NCI-H2107 (cell line): ENCODE measurements at places on chromosomes 11 and 22.

DNA sequence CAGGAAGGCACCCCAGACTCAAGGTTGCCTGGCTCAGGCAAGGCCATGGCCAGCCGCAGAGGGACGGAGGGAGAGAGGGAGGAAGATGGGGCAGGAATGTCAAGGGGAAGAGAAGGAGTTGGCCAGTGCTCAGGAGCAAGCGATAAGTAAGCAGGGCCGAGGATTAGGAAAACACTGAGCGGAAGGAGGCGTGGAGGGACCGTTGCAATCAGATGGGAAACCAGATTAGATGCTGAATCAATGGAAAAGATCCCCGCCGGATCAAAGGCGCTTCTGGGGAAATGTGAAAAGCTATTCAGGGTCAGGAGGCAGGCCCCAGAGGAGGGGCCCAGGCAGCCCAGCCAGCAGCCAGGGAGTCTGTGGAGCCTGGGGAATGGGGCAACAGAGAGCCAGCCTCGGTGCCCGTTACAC lies 26.6 kb upstream of the MYEOV start:
- no peak for DNase-seq

DNA sequence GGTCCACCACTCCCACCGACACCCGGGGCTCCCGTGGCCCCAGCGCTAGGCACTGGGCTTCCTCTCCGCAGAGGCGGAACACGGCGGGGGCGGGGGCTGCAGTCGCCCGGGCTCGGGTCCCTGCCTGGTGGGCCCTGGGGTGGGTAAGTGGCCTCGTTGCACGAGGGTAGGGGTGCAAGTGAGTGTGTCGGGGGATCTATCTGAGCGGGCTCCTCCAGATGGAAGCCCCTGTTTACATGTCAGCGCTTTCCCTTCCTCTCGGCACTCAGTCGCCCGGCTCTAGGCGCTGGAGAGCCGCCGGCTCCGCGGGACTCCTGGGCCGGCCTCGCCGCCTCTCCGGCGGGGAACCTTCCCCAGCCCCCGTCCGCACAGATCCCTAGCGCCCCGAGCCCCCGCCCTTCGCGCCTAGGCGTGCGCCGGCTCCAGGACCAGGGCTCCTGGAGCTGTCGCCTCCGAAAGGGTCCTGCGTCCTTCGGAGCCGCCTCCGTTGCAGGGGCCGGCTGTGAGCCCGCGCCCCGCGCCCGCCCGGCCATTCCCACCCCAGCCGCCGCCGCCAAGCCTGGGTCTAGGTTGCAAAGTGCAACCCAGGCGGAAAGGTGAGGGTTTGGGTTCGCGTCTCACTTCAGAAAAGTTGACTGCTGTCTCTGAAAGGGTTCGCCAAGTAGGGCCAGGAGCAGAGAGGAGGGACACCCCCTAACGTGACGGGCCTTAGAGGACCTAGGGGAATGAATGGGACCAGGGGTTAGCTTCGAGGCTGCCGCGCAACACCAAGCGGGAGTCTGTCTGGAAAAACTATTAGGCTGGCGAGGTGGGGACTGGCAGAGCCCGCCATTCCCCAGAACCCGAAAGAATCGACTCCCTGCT lies 978 bp downstream of the FLI1 start:
- no peak for DNase-seq

GRCh38 chr11:7632211-7632610 lies 41.1 kb downstream of the CYB5R2 start:
- no peak for DNase-seq

DNA sequence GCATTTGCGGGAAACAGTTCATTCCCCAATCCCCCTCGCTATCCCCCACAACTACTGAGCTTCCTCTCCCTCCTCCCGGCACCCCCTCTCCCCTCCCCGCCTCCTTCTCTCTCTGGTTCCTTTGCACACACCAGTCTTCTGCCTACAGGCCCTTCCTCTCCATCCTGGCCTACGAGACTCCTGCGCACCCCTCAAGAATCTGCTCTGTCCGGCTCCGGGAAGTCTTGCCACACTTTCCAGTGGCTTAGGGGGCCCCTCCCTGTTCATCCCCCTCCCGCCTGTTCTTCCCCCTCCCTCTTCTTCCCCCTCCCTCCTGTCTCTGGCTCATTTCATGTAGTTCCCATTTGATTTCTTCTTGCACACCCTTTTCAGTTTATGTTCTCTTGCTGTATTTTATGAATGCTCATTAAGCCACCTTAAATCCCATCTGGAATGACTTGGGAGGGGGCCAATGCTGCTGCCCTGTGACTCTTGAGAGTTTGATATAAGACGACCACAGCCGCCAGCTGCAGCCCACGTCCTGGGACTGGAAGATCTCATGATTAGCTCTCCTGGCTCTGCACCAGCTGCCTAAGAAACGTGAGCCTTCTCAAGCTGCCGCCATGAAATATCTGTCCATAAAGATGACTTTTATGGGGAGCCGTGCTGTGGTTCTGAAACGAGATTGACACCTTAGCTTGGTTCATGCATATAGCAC lies 50.9 kb downstream of the RPS6KA4 start:
- DNase-seq, result no peak

- no peak for DNase-seq
Measured at GRCh38 chr22:37609240-37610152, 862 bp downstream of the GGA1 start.

DNA sequence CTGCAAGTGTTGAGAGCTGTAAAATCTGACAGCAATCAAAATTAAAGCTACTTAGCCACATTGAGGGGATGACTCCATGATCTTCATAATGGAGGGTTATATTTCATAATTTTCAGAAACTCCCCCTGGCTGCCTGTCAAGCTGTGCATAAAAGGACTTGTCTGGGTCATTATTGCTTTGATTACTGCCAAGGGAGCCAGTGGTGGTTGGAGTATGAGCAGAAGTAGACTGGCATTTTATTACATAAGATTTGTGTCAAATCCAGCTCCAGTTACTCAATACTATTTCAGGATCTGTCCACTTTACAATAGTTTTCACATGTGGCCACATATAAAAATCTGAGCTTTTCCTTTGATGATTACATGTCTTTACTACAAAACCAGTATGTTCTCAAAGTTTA lies 108.9 kb upstream of the SLC5A12 start:
- DNase-seq, result no peak

- no peak for DNase-seq
Measured at GRCh38 chr11:26014456-26015115, 317.3 kb upstream of the ANO3 start.

DNA sequence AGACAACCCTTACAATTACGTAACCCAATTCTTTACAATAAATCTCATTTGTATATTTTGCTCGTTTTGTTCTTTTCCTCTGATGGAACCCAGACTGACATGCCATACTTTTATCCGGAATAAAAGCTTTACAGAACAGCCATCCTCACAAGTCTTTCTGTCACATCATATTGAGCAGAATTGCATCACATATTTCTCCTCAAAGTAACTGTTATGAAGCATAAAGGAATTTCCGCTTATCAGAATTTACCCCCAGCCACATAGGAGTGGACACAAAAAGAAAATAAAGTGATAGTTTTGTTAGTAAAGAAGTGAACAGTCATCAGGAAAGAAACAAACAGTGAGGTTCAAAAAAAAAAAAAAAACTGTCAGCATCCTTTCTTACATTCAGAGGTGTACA lies 539.5 kb upstream of the LUZP2 start:
- no peak for DNase-seq

DNA sequence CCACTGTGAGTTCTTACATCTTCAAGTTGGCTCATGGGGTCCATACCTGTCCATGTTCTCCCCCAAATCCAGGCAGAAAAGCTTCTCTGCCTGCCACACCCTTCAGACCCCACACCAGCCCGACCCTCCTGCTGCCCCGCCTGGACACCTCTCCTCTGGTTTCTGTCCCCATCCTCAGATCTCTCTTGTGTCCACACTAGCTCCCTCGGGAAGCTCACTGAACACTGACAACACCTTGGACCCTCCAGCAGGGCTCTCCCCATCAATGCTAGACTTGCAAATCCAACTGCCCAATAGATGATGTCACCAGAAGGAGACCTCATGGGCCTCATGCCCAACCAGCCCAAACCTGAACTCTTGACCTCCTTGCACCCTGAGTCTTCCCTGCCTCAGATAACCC lies 2.9 kb downstream of the SCARF2 start:
- DNase-seq, result no peak

DNA sequence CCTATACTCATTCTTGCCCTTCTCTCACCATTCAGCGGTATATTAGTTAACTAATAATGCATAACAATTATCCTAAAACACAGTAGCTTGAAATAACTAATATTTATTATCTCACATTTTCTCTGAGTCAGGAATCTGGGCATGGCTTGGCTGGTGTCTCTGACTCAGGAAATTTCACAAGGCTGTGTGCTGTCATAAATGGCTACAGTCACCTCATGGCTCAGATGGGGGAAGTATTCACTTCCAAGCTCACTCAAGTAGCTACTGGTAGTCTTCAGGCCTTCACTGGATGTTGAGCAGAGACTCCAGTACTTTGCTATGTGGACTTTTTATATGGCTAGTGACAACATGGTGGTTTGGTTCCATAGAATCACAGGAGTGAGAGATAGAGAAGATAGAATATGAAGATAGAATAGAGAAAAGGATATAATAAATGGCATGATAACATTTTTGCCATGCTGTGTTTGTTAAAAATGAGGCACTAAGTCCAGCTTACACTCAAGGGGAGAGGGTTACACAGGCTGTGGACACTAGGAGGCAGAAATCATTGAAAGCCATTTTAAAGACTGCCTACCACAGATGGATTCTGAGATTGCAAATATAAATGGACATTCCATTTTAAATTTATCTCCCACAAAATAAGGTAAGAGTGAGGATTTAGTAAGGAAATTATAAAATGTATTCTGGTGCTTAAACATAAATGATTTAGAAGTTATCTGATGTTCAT lies 997.8 kb upstream of the CHORDC1 start:
- DNase-seq, result no peak

DNA sequence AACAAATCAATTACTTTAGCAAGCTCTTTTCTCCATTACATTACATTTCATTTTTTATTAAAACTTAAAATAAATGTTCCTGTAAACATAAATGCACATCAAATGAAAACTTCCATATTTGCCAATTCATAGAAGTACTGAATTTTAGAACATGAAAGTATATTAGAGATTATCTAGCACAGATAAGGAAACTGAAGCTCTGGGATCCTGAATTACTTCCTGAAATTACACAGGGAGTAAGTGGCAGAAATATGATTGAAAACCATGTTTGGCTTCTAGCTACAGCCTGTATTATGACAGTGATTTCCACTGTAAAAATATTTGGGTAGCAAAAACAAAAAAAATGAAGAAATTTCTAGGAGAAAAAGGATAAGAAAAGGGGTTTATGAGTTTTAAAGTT lies 387.3 kb downstream of the NELL1 start:
- no peak for DNase-seq

- no peak for DNase-seq
Measured at GRCh38 chr22:49514211-49514610, 313.5 kb downstream of the BRD1 start.

GRCh38 chr22:23458663-23459541 lies 121.2 kb downstream of the IGLL1 start:
- DNase-seq, result no peak

DNA sequence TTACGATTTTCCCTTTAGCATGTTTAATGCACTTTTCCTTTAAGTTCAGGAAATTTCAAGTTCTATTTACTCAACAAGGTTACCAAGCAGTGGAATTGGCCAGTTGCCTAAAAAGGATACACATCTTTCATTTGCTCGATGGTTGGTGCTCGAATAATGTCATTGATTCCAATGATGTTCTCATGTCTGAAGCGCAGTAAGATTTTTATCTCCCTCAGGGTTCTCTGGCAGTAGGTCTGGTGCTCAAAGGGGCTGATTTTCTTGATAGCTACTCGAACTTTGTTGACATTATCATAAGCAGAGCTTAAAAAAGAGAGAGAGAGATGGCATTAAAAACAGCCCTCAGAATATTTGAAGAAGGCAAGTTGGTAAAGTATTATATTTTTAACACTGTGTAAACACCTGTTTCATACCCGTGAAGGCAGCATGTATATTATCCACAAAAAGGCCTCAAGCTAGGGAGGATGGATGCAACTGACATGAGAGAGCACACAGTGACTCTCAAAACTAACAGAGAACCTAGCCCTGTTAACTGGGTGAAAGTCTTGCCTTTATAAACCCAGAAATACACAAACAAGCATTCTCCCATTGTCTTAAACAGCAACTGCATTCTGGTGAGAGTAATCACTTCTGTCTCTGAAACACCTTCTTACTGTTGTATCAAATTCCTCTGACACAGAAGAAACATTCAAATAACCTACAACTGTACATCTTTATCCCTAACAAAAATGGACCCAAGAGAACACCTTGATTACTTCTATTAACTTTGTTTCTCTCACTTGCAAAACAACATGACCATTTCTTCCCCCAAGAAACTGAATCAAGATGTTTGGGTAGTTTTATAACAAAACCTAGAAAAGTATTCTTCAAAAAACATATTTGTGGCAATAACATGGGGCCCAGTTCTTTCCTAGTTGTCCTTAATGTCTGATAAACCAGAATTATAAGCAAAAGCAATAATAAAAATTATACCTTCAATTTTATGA lies 59.6 kb downstream of the MAPK1 start:
- no peak for DNase-seq

DNA sequence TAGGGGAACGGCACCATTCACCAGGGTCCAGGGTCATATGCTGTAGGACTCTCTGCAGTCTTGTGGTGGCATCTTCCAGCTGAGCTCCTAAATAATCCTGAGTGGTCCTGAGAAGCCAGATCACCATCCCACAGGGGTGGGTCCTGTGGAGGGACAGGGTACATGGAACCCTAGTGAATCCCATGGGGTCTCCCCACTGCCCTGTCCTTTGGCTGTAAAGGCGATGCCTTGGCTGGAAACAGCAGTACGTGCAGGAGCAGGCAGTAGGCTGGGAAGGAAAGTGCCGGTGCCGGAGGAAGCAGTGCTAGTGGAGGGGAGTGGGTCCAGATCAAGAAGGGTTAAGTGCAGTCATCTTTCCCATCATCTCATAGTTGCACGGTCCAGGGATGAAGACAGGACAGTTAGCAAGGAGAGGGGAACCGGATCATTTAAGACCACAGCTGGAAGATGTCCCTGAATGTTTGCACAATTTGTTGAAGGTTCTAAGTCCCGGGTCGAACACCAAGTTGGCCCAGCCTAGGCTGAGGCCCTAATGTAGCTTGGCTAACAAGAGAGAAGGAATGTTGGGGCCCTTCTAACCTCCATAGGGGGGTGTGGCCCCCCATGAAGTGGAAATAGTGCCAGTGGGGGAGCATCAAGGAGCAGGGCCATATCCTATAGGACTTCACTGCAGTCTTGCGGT lies 18.1 kb downstream of the TSPAN32 start:
- DNase-seq, result no peak

- DNase-seq, result no peak
Measured at GRCh38 chr11:2518111-2518982, 73.5 kb downstream of the KCNQ1 start.

- no peak for DNase-seq
Measured at GRCh38 chr22:17569971-17570511, 6.7 kb downstream of the SLC25A18 start.

DNA sequence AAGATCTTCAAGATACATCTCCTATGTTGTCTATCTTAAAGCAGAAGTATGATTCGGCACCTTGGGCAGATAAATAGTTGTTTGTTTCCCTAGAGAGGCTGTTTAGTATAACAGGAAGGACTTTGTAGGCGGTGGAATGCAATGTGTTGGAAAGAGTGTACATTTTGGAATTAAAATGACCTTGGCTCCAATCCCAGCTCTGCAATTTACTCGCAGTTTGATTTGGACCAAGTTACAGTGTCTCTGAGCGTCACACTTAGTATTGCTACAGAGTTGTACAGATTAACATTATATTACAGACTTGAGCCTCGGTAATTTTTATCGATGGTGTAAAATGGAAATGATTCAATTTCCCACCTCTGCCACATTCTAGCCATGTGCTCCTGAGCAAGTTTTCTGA lies 265.3 kb downstream of the OPCML start:
- DNase-seq, result no peak

GRCh38 chr11:34174412-34175041 lies 69.1 kb downstream of the NAT10 start:
- peak; percentile 59 for DNase-seq

GRCh38 chr11:37710031-37710430 lies 1112.0 kb upstream of the RAG2 start:
- DNase-seq, result no peak
